ENCODE measurements at places on chromosomes 12 and 14.

DNA sequence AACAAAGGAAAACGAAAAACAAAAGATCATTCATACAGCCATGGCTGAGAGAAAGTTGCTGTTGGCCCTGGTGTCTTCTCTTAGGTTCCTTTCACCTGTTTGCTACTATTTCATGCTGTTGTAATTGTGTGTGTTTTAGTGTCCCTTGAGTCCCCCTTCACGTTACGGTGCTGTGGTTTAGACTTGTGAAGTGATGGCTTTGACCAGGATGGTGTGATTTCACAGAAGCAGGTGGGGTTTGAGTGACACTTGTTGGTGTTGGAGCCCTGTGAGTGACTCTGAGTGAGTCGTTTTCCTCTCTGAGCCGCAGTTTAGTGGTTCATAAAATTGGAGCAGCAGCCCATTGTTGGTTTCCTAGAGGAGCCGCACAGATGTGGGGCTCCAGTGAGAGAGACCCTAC, 635.4 kb downstream of the VRK1 start:
- no peak for DNase-seq

GRCh38 chr14:31881531-31882310, 195.4 kb upstream of the ARHGAP5 start:
- DNase-seq, result no peak

GRCh38 chr12:120959111-120959878, 19.0 kb upstream of the HNF1A start:
- no peak for DNase-seq

DNA sequence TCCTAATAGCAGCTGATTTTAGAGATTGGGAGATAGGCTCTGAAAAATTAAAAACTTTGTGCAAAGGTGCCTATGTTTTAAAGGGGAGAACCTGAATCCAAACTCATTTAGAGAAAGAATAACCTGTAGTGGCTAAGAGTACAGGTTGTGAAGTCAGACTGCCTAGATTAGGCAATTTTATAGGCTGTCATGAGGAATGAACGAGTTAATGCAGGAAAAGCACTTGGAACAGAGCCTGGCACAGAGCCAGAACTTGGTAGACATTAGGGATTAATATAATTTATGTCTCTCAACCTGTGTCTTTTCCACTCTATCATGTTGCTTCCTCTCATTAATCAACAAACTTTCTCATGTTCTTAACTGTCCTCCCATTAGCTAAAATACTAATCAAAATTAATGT, 98.1 kb downstream of the WIF1 start:
- no peak for DNase-seq

DNA sequence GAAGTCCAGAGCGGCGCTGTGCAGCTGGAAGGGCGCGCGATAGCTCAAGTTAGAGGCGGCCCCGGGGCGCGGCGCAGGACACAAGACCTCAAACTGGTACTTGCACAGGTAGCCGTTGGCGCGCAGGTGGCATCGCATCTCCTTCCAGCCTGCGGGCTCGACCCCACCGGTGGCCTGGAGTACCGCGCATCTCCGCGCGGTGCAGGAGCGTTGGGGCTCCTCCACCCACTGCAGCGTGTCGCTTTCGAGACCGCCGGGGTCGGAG, 553 bp downstream of the CLEC14A start:
- no peak for DNase-seq

DNA sequence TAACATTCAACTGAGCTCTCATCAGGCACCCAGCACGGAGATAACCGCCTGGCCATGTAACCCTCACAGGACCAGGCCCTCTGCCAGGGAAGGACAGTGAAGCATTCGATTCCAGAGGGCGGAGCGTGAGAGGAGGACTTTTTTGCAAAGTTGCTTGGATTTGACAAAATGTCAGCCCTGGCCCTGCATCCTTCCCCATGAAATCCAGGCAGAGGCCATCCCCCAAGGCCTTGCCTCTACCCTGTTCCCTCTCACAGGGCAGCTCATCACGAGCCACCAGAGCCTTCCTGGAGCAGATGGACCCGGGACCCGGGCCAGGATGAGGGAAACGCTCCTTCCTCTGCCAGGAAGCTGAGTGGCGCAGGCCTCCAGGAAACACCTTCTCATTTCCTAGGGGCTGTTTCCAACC, 17.0 kb downstream of the CAMKK2 start:
- DNase-seq, result no peak

- no peak for DNase-seq
Measured at GRCh38 chr12:79406993-79407392, 283.8 kb downstream of the PAWR start.

GRCh38 chr14:56237398-56237797, 119.2 kb downstream of the PELI2 start:
- no peak for DNase-seq

GRCh38 chr14:78637908-78638475, 467.8 kb downstream of the NRXN3 start:
- DNase-seq, result no peak

GRCh38 chr14:92974541-92975345, 51.8 kb downstream of the CHGA start:
- DNase-seq, result no peak

- DNase-seq, result no peak
Measured at GRCh38 chr12:103140286-103140685, 182.8 kb downstream of the ASCL1 start.

DNA sequence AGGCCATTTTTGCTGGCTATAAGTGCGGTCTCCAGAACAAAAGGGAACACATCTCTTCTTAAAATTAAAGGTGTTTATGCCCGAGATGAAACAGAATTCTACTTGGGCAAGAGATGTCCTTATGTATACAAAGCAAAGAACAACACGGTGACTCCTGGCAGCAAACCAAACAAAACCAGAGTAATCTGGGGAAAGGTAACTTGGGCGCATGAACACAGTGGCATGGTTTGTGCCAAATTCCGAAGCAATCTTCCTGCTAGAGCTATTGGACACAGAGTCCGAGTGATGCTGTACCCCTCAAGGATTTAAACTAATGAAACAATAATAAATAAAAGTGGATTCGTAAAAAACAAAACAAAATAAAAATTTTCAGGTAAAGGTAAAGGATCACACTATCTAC, 33.4 kb downstream of the PKP2 start:
- DNase-seq, result no peak

DNA sequence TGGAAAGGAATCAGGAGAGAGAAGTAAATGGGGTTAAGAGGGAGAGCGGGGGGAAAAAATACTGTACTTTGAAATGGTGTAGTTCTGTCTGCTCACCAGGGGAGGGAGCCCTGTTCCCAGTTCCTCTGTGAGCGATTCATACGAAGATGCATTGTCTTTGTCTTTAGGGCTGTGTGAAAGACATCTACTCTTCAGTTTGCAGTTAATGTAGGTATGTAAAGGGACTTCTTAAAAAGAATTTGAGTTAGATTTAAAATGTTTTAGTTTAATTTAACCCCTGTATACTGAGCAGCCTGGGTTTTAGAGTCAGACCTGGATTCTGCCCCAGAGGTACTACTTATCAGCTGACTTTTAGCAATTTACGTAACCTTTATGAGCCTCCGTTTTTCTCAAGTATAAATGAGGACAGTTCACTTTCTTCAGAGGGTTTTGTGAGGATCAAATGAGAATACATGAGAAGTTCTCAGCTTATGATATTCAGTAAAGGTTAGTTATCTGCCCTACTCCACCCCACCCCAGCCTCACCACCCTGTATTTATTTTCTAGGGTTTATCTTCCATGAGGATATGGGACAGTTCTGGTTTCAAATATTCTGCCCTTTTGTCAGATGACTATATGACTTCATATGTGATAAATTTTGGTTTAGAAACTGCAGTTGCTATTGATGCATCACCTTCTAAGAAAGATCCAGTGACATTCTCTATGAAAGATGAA, 82.5 kb upstream of the EVL start:
- peak; percentile 78 for DNase-seq

- no peak for DNase-seq
Measured at GRCh38 chr14:54762296-54762695, 140.3 kb downstream of the GCH1 start.

GRCh38 chr12:52608826-52609630, 7.8 kb upstream of the KRT72 start:
- no peak for DNase-seq

GRCh38 chr14:90617961-90618360, 198.3 kb downstream of the TTC7B start:
- no peak for DNase-seq

DNA sequence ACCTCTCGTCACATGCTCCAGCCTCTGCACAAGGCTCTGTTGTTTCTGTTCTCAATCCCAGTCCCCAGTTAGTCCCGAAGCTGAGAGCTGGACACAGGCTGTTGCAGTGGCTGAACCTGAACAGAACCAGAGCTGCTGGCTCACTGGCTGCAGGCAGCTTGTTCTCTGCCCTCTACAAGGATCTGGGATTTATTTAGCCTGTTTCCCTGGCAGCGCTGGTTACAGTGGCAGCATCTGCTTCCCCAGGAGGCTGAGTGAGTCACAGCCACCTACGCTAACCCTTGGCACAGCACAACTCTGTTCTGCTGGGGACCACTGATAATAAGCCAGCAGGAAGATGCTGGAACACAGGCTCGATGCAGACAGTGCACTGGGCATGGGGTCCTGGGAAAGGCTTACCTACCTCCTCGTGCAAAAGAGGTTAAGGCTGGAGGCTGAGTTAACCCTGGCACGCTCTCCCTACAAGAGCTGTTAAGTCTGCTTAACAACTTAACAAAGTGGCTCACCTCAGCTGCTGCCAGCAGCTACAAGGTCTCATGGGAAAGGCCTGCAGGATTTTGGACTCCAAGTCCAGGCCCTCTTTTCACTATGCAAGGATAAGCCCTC, 299.6 kb downstream of the PCNX1 start:
- no peak for DNase-seq
